ENCODE measurements at places on chromosomes 6 and 20.

GRCh38 chr20:9573335-9574151 lies 59.2 kb downstream of the LAMP5 start:
- DNase-seq, result no peak

GRCh38 chr20:29301624-29302259 lies 1955.7 kb upstream of the DEFB115 start:
- DNase-seq, result no peak

DNA sequence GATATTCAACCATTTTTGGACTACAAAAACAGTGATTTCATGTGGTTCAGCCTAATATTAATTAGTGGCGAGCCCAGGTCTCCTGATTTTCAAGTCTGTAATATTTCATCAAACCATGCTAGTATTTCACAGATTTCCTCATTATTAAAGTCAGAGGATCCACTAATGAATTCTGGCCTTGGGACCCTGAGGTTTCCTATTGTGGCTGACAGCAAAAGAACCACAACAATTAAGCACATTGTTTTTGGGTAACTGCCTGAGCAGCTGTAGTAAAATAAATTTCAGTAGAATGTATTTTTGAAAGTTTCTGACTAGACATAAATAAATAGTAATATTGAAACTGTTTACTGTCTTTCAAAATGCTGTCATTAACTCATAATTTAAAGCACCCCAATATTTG lies 630.7 kb upstream of the MMS22L start:
- DNase-seq, result no peak

GRCh38 chr6:148700047-148700715 lies 46.6 kb upstream of the UST start:
- no peak for DNase-seq

DNA sequence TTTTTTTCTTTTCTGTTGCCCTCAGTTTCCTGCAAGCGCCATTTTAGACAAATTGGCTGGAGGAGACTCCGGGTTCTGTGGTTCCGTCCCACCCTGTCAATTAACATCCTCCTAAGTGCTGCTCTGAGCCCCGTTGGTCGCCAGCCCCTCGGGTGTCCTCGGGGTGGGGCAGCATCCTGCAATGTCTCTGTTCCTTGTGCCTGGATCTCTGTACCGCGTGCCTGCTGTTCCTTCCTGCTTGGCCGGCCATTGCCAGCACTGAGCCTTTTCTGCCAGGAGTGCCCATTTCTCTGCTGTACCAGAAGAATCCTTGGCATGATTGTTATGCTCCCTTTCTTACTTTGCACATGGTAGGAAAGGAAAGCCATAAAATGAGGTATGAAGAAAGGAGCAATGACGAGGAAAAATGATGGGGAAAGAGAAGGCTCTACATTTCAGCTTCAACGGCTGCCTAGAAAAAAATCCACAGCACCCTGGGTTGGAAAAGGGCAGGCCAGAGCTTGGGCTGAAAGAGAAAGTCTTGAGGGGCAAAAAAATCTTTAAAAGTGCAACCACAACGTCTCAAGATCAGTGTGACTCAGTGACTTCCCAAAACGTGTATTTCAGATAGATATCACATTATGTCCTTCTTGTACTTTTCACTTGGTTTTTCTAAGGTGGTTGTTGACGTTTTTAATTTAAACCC lies 256.7 kb downstream of the CLIC5 start:
- no peak for DNase-seq

GRCh38 chr20:1950836-1951235 lies 43.0 kb downstream of the PDYN start:
- no peak for DNase-seq

DNA sequence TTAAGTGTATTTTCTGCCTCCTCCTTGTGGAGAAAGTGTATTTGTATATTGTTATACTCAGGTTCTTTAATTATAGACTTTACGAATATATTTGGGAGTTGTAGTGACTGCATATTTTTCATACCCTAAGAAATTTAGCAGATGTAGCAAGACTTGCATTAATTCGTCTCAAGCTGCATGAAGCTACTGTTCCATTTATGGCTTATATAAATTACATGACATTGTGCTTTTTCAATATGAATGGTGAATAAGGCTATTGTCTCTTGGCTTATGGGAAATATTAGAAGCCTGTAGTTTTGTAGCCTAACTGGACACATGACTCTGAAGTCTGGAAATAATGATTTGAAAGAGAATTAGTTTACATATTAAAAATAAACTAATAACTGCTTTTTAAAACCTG lies 2.4 kb downstream of the ADGRG6 start:
- DNase-seq, result no peak

DNA sequence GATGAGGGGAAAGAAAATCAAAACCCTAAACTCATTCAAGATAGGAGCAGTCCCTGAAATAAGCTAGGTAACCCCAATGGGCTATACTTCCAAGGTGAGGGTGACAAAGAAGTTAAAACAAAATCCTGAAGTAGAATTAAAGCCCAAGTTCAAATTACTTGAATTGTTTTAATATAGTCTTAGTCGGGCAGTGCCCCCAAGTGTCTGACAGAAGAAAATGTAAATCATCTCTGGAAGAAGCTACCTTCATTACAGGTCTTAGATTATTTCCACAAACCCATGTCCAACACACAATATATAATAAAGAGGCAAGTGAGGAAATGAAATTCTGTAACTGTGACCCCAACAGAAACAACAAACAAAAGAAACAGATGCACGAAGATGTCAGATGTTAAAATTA lies 36.8 kb upstream of the L3MBTL3 start:
- DNase-seq, result no peak

GRCh38 chr6:36615018-36615761 lies 21.0 kb downstream of the SRSF3 start:
- DNase-seq, result peak; percentile 39

DNA sequence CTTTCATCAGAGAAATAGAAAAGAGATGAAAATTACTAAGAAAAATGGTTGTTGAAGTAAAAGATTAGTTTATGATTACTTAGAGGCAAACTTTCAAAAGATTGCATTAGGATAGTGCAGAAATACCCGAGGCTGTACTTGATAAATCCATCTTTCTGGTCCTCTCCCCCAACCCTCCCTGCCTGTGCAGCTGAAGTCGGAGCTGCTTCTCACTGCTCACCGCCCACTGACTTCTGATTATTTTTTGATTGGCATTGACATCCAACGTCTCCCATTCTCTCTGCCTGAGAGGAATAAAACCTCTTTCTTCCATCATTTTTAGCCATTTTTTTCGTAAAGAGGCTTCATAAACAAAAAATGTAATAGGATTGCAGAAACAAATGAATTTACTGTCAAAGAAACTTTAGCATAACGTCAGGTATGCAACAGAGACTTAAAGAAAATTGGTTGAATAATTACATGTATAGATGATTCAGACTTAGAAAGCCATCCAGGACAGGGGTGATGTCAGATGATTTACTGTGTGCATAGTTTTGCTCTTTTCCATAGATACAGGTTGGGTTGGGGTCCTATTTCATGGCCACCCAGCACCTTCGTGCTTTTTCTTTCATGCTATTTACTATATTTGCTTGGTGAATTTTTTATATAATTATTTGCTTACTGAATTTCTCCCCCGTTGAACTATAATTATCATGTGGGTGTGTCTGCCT lies 53.6 kb upstream of the EDN3 start:
- DNase-seq, result no peak

- DNase-seq, result no peak
These were observed 41.0 kb downstream of the PKHD1 start for GRCh38 chr6:52046456-52046855.

- DNase-seq, result no peak
These were observed 141.3 kb upstream of the MYLIP start for GRCh38 chr6:15987569-15987968.

- peak; percentile 87 for DNase-seq
These were observed 32.7 kb upstream of the ID4 start for GRCh38 chr6:19804205-19805128.

DNA sequence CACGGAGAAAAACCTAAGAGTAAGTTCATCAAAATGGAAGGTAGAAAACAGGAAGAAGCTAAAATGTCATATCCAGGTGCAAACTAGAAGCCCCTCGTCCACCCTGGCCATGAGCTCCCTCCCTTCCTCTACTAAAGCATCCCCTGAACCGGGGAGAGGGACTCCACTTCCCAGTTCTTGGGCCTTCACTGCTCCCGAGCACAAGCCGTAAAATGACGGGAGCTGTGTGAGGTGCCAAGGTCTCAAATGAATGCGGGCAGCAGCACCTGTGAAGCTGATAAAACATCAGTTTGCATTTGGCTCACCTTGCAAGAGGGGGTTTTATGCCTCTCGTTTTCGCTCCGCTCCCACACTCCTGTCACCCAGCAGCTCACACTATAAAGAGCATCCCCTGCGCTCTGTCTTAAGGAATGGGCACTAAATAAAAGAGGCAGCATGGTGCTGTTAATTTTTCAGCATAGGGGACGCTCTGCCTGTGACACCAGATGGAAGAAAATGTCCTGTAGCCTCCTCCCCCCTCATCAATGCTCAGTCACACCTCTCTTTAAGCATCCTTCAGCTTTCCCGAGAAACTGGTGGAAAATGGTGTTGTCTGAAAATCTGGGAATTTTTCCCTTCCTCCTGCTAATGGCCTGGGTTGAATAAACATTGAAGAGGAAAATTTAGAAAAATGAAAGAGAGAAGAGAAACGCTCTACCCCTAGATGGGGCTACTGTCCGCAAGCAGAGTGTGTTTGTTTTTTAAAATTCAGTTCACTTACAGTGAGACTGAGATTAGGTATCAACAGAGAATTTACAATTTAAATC lies 563.0 kb upstream of the AGPAT4 start:
- no peak for DNase-seq

GRCh38 chr6:73728548-73729205 lies 32.7 kb downstream of the CD109 start:
- DNase-seq, result peak; percentile 68

GRCh38 chr20:2859330-2860121 lies 13.8 kb upstream of the PTPRA start:
- no peak for DNase-seq

GRCh38 chr20:37418591-37419109 lies 72.7 kb downstream of the SRC start:
- DNase-seq, result no peak

GRCh38 chr6:75818098-75818855 lies 69.2 kb downstream of the MYO6 start:
- DNase-seq, result no peak

DNA sequence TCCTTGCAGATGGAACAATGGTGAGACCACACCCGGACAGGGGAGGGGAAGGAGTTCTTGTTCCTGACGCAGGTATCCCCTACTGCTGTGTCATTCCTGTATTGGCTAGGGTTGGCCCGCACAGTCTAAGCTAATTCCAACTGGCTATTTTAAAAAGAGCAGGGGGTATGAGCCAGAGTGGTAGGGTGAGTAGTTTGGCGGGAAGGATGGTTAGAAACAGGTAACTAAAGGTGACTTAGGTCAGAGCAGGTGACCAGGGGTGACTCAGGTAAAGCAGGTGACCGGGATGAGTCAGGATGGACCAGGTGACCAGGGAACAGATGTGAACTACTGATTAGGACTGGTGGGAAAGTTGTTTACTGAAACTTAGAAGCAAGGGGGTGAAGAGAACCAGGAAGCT lies 58.0 kb downstream of the ZNF292 start:
- DNase-seq, result no peak

GRCh38 chr6:43089467-43089866 lies 13.4 kb downstream of the PTK7 start:
- no peak for DNase-seq

DNA sequence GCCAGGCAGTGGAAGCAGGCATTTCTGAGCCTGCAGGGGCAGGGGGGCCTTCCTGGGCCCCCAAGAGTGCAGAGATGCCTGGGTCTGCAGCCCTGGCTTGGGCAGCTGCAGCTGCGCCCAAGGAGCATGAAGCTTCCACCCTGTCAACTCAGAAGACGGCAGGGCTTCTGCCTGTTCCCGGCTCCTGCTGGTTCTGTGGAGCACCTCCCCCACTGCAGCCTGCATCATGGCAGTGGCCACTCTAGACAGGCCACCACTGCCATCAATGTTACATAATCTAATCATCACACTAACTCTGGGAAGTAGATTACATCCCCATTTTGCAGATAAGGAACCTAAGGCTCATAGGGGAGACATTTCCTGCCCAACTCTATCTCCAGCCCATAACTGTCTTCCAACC lies 21.1 kb upstream of the TOP1 start:
- DNase-seq, result no peak

DNA sequence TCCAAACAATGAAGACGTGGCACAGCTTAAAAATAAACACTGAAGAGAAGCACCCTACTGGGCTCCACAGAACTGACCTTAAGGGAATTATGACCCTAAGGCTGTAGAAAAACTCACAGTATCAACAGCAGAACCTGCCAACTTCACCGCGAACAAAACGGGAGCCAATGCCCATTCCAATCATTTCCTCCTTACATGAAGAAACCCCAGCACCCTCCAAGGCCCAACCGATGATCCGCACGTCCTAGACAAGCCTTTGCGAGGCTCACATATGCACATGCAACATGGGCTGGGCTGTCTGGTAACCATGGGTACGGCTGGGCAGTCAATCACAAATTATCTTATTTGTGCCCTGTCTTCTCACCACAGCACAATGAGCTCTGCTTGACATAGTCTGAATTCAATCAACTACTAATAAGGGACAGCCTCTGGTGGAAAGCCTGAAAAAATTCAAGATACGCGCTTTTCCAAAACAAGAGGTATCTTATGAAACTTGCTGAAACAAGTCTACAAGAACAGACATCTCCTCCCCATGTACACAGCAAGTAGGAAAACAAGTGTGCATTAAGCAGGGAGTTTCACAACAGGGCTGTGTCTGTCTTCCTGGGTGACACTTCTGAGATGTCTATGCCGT lies 1.7 kb downstream of the DIDO1 start:
- DNase-seq, result no peak

DNA sequence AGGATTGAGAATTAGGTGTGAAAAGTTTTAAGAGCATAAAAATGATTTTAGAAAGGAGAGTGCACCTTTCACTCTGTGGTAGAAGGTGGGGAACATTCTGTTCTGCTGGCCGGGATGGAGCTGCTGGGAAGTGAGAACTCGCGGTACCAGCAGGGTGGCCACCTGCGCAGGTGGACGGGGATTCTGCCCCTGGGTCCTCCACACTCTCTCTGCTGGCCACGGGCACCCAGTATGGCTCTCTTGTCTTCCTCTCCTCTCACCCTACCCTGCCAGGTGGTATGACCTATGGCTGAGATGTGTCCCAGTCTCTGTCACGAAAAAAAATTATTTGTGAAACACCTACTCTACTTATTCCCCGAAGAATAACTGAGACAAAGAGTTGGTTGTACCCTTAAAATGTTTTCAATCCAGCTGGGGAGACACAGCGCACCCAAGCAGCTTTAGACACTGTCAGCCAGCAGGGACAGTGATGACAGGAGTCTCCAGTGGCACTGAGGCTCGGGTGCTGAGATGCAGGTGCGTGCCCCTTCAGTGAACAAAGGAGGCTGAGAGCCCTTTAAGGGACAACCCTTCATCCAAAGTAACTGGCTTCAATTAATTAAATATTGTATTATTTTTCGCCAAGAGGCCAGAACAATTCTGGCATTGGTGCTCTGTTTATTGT lies 195.4 kb downstream of the TBXT start:
- DNase-seq, result no peak

Measured in GDM1 (cell line).